MV-4-11 (cell line): ENCODE measurements at places on chromosomes 4 and X.
A peak's percentile ranks its signal among the peaks of the same experiment; 100 is the strongest.

- no peak for DNase-seq
Measured at GRCh38 chr4:21013501-21013900, 313.2 kb downstream of the PACRGL start.

DNA sequence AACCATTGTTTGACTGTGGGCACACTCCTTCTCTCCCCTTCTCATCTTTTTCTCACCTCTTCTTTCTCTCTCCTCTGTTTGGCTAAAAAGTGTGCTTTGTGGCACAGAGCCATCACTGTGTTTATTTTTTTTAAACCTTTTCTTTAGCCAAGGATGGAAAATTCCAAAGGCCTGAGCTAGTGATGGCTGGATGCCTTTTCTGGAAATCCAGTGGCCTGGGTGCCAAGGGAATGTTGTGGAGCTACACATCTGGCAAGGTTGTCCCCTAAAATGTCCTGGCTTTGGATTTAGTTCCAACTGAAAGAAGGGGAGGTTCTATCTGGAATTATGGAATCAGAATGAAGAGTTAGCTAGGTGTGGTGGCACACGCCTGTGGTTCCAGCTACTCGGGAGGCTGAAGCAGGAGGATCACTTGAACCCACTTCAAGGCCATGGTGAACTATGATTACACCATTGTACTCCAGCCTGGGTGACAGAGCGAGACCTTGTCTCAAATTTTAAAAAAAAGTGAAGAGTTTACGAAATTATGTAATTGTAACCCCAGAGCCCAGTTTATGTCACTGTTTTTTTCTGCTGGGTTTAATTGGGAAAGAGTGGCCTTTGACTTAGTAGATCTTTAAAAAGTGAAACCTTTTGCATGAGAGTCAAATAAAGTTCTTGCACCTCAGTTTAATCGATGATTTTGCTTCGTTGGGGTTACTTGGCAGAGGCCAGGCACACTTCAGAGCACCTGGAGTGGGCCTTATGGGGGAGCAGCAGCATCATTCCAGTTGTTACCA, 17.7 kb downstream of the DOCK11 start:
- DNase-seq = no peak

GRCh38 chrX:2635342-2635741, 55.8 kb upstream of the CD99 start:
- DNase-seq = no peak

- peak; percentile 41 for DNase-seq
Measured at GRCh38 chr4:87555773-87556619, 26.8 kb upstream of the SPARCL1 start.

- DNase-seq = no peak
Measured at GRCh38 chrX:75278991-75279390, 5.1 kb downstream of the UPRT start.

- DNase-seq = peak; percentile 89
Measured at GRCh38 chrX:120726294-120726693, 96.4 kb upstream of the C1GALT1C1 start.

GRCh38 chrX:46333550-46333949, 211.7 kb downstream of the ZNF674 start:
- no peak for DNase-seq

GRCh38 chrX:123155327-123155726, 28.8 kb upstream of the GRIA3 start:
- DNase-seq = peak; percentile 38
